Adrenal gland (tissue), 19 donors: ENCODE measurements at places on chromosomes 1 and 21. TPM values are rescaled to one million over a fixed set of nuclear protein-coding genes. Genes with fewer than 3 reads are reported as not detected.

- H3K27ac ChIP-seq, result no peak overlapping the region
- peaks cover 6% of the 10 kb centered on the region for H3K4me1 ChIP-seq
- no peaks in the 10 kb centered on the region for H3K27me3 ChIP-seq
- no peak for DNase-seq
These were observed 40.5 kb downstream of the S100B start for GRCh38 chr21:46564391-46564790.

GRCh38 chr21:28066596-28067387 lies 925.9 kb downstream of the LTN1 start:
- H3K27ac ChIP-seq, result no peak overlapping the region
- DNase-seq, result no peak
- H3K4me1 ChIP-seq, result no peaks in the 10 kb centered on the region
- no peaks in the 10 kb centered on the region for H3K27me3 ChIP-seq
- H3K36me3 ChIP-seq, result no peaks in the 10 kb centered on the region

- H3K27me3 ChIP-seq, result no peaks in the 10 kb centered on the region
- no peak for DNase-seq
- no peaks in the 10 kb centered on the region for H3K36me3 ChIP-seq
- H3K4me3 ChIP-seq, result no peak overlapping the region
- no peak overlapping the region for H3K27ac ChIP-seq
These were observed 40.2 kb upstream of the IFFO2 start for GRCh38 chr1:18996548-18997177.

DNA sequence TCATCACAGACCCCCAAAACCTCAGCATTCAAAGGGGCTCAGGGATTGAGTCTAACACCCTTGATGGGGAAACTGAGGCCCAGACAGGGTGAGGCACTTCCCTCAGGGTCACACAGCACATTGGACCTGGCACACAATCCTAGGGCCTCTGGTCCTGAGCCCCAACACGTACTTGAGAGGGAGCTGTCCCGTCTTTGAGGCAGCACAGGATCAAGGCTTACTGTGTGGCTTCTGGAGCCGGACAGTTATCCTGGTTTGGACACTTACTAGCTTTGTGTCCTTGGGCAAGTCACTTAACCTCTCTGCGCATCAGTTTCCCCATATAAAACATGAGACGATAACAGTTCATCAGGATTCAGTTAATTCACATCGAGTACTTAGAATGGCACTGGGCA lies 26.5 kb downstream of the RUNX3 start:
- H3K27me3 ChIP-seq, result peaks cover 20% of the 10 kb centered on the region
- no peaks in the 10 kb centered on the region for H3K4me1 ChIP-seq
- no peak overlapping the region for H3K27ac ChIP-seq
- DNase-seq, result no peak
- H3K36me3 ChIP-seq, result no peaks in the 10 kb centered on the region

GRCh38 chr1:91673613-91674012 lies 173.0 kb downstream of the CDC7 start:
- H3K27me3 ChIP-seq, result no peaks in the 10 kb centered on the region
- H3K4me3 ChIP-seq, result no peak overlapping the region
- peaks cover 7% of the 10 kb centered on the region for H3K4me1 ChIP-seq
- no peaks in the 10 kb centered on the region for H3K36me3 ChIP-seq

DNA sequence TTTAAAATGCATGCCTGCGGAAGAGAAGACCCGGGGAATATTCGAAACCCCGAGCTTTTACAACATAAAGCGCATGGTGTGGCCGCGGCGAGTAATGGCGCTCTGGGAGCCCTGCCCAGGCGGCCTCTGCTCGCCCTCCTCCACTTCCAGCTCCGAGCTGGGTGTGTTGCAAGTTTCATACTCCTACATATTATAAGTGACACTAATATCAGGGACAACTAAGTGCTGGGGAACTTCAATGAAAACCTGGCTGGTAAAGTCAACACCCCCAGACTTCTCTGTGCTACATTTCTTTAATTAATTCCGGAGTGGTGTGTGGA lies 11.8 kb downstream of the SIM2 start:
- H3K27ac ChIP-seq, result no peak overlapping the region
- H3K27me3 ChIP-seq, result peaks cover 87% of the 10 kb centered on the region
- DNase-seq, result no peak

GRCh38 chr21:45439161-45439872 lies 34.4 kb downstream of the COL18A1 start:
- no peaks in the 10 kb centered on the region for H3K36me3 ChIP-seq
- H3K4me1 ChIP-seq, result peaks cover 17% of the 10 kb centered on the region
- no peak overlapping the region for H3K4me3 ChIP-seq
- peak; percentile 79 for DNase-seq
- no peaks in the 10 kb centered on the region for H3K27me3 ChIP-seq

DNA sequence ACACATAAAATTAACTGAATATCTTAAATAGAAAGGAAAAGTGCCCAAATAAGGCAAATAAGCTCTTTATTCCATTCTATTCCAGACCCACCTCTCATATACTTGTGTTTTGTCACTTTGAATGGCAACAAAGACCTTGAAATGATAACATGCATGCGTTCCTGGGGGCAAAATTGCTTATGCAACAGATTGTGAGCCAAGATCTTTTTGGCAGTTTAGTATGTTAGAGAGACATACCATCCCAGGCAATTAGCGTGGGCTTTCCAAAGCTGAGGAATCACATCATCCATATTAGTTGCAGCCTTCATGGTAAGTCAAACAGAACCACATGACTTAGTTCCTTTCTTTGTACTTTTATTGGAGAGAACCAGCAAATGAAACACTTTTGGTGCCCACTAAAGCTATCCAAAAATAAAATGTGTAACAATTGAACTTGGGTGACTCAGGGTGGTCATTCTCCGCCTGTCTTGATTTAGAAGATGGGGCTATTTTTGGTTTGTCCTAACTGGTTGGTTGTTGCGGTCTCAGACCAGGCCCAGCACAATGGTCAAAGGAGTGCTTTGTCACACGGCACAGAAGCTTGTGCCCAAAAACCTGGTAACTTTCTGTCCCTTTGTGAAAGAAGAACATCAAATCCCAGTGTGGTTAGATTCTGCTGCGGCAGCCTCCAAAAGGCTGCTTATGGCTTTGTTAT lies 68.7 kb upstream of the ATF3 start:
- no peak for DNase-seq
- no peaks in the 10 kb centered on the region for H3K36me3 ChIP-seq
- no peak overlapping the region for H3K4me3 ChIP-seq
- H3K4me1 ChIP-seq, result no peaks in the 10 kb centered on the region
- peaks cover 4% of the 10 kb centered on the region for H3K27me3 ChIP-seq
- no peak overlapping the region for H3K27ac ChIP-seq

GRCh38 chr21:26449161-26449560 lies 123.9 kb downstream of the CYYR1 start:
- peaks cover 4% of the 10 kb centered on the region for H3K4me1 ChIP-seq
- no peak for DNase-seq
- H3K4me3 ChIP-seq, result no peak overlapping the region
- H3K36me3 ChIP-seq, result no peaks in the 10 kb centered on the region
- no peak overlapping the region for H3K27ac ChIP-seq

- no peaks in the 10 kb centered on the region for H3K27me3 ChIP-seq
- H3K4me3 ChIP-seq, result no peak overlapping the region
- H3K4me1 ChIP-seq, result no peaks in the 10 kb centered on the region
- no peak overlapping the region for H3K27ac ChIP-seq
- H3K36me3 ChIP-seq, result no peaks in the 10 kb centered on the region
These were observed 27.1 kb upstream of the COL18A1 start for GRCh38 chr21:45377866-45378257.

DNA sequence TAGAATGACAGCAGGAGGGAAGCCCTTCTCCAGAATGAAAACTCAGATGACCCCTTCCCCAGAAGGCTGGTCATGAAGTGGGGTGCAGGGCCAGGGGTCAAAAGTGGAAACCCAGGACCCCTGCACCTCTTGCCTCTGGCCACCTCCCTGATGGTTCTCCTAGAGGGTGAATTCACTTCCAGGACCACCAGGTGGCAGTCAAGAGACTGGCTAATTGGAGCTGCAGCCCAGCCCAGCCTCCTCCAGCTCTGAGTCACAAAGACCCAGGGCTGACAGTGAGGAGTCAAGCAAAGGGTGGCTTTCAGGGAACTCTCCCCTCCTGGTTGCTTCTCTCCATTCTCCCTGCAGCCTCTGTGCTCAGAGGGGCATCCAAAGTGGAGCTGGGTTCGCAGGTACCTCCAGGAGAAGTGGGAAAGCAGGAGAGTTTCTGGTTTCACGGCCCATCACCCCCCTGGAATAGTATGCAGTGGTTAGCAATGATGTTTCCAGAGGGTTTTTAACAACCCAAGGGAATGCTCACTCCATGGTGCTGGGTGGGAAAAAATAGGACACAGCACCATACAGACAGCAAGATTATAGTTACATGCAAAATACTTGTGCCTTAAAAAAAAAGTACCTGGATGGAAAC lies 6.1 kb upstream of the EPHB2 start:
- DNase-seq, result peak; percentile 88
- no peak overlapping the region for H3K4me3 ChIP-seq
- no peaks in the 10 kb centered on the region for H3K27me3 ChIP-seq
- H3K4me1 ChIP-seq, result no peaks in the 10 kb centered on the region

GRCh38 chr21:45294509-45295291 lies 7.0 kb upstream of the POFUT2 start:
- H3K4me3 ChIP-seq, result no peak overlapping the region
- H3K4me1 ChIP-seq, result peaks cover 38% of the 10 kb centered on the region
- H3K27me3 ChIP-seq, result no peaks in the 10 kb centered on the region

DNA sequence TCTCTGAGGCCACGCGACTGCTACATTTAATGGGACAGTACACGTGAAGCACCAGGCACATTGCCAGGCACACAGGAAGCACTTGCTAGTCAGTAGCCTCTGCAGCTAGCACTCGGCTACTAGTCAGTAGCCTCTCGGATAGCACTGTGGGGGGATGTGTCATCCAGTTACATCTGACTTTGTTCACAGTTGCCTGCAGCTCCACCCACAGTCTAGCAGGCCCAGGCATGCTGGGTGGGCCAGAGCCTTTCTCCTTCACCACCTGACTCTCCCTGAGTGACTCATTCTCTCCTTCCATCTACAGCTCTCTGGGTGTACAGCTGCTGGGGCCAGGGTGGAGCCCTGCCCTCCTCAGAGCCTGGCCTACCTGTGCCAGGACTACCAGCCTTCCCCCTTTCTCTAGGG lies 51.5 kb downstream of the PTPRF start:
- no peaks in the 10 kb centered on the region for H3K36me3 ChIP-seq
- H3K27me3 ChIP-seq, result no peaks in the 10 kb centered on the region
- no peak overlapping the region for H3K27ac ChIP-seq
- no peak overlapping the region for H3K4me3 ChIP-seq

- no peak for DNase-seq
- no peaks in the 10 kb centered on the region for H3K4me1 ChIP-seq
These were observed 178.5 kb upstream of the DEPDC1 start for GRCh38 chr1:68675336-68675735.

DNA sequence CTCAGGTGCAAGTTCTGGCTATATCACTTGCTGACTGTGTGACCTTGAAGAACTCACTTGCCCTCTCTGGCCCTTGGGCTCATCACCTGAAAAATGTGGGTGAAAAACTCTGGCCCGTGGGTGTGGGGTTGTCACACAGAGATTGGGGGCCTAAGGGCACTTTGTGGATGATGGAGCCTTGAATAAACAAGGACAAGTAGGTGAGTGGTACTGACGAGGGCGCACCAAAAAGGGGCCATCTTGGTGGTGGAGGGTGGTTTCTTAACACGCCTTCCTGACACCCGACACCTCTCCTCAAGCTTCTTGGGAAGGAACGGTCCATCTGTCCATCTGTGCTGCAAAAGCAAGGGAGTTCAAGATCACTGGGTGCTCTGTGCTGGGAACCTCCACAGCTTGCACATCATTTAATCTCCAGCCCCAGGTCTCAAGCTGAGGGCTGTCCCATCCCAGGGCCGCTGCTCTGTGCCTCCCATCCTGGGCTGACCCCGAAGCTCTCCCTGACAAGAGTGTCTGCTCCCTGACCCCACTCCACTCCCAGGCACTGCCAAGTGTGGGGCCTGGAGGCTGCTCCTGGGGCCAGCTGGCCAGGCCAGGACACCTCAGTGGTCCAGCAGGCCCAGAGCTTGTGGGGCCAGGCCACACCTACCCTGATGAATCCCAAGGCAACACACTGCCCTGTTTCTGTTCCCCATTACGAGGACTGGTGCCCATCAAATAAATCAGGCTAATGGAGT lies 97.3 kb downstream of the GLIS1 start:
- H3K27ac ChIP-seq, result no peak overlapping the region
- H3K4me3 ChIP-seq, result no peak overlapping the region
- no peaks in the 10 kb centered on the region for H3K4me1 ChIP-seq
- DNase-seq, result no peak

DNA sequence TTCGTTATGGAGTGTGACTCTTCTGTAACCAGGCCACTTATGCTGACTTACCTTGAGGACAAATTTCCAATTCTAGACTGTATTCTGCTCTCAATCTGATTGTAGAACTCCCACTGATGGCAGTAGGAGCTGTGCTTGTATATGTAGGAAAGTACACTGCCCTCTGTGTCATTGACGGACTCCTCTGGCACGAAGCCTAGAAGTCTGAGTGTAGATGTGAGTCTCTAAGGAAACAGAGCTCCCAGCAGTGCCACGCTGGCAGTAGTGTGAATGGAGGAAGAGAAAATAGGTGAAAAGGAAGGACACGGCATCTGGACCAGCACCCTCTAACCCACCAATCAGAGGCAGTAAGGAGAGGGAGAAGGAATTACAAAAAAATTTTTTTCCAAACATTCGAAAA lies 130.4 kb upstream of the ADGRL2 start:
- no peak overlapping the region for H3K27ac ChIP-seq
- H3K36me3 ChIP-seq, result no peaks in the 10 kb centered on the region
- DNase-seq, result peak; percentile 93
- no peaks in the 10 kb centered on the region for H3K27me3 ChIP-seq

DNA sequence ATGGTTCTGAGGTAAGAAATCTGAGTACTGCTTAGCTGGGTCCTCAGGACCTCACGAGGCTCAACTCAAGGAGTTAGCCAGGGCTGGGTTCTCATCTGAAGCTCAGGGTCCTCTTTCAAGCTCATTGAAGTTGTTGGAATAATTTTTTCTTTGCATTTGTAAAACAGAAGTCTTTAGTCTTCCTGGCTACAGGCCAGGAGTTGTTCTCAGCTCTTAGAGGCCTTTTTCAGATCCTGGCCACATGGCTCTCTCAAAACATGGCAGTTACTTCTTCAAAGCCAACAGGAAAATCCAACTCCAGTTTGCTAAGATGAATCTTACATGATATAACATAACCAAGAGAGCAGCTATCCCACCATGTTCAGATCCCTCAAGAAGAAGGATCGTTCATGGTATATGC lies 92.3 kb upstream of the CHODL start:
- H3K4me3 ChIP-seq, result no peak overlapping the region
- H3K4me1 ChIP-seq, result peaks cover 6% of the 10 kb centered on the region
- no peaks in the 10 kb centered on the region for H3K27me3 ChIP-seq
- no peak for DNase-seq
- H3K27ac ChIP-seq, result no peak overlapping the region

The PTPN22 gene
- total RNA-seq, result 2.1 TPM

The TPTE gene
- total RNA-seq, result not detected

The BARHL2 gene
- not detected for total RNA-seq

The SLC45A1 gene
- 2.6 TPM for total RNA-seq

The SYTL1 gene
- 1.5 TPM for total RNA-seq
